ENCODE measurements at places on chromosomes 2 and 18. TPM values are rescaled to one million over a fixed set of nuclear protein-coding genes. Genes with fewer than 3 reads are reported as not detected.

DNA sequence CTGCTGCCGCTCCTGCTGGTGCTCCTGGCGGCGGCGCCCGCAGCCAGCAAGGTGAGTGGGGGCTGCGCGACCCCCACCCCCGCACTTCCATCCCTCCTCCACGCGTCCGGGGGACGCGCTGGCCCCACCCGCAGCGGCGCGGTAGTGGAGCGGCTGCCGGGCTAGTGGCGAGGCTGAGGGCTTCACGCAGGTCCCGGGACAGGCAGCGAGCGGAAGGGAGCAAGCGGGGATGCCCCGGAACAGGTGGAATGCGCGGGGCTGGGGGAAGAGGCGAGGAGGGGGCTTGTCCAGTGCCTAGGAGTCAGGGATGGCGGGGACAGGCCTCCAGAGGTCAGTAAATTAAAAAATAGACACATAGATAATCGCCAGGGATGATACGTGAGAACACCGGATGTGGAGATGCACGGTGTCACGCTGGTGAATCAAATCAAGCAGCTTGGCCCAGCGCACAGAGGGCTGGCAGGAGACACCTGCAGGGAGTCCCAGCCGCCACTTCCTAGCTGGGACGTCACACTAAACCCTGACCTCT is 403 bp downstream of the COL4A3 start:
- no peak for DNase-seq

- no peak for DNase-seq
Observed at GRCh38 chr2:223688094-223688835, 86.1 kb upstream of the SCG2 start.

GRCh38 chr2:162318328-162319180 is at the start of gene IFIH1:
IFIH1 (minus strand) TSS chr2:162318684; CDS start chr2:162318307, 377 bp downstream.
- peak; percentile 92 for DNase-seq

- DNase-seq, result peak; percentile 31
Observed at GRCh38 chr2:216083464-216084281, 2.0 kb downstream of the TMEM169 start.

DNA sequence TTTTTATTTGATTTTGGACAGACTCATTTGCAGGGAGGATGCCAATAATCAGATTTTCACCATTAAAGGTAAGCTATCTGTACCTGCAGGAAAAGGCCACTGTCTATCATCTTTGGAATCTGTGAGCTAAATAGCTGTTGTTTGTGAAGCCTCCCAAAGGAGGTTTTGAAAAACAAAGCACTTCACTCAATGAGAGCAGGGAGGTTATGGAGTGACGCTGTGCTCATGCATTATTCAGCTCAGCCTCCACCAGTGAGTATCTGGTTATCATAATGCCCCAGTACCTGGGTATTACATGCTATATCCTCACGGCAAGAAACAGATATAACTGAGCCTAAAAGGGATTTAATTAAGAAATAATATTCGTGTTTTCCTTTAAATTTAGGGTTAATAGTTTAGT is 189.6 kb upstream of the PIK3C3 start:
- no peak for DNase-seq

GRCh38 chr2:109377976-109378375 is 235.8 kb downstream of the SEPTIN10 start:
- no peak for DNase-seq

GRCh38 chr2:169393068-169393590 is 30.8 kb upstream of the LRP2 start:
- no peak for DNase-seq

- no peak for DNase-seq
Observed at GRCh38 chr18:75530118-75530517, 102.6 kb upstream of the SMIM21 start.

- DNase-seq, result no peak
Observed at GRCh38 chr2:36819095-36819711, 122.7 kb downstream of the VIT start.

GRCh38 chr18:78407466-78407844 is 572.2 kb upstream of the SALL3 start:
- no peak for DNase-seq

GRCh38 chr2:239881561-239882320 is 143.4 kb downstream of the NDUFA10 start:
- DNase-seq, result peak; percentile 43

DNA sequence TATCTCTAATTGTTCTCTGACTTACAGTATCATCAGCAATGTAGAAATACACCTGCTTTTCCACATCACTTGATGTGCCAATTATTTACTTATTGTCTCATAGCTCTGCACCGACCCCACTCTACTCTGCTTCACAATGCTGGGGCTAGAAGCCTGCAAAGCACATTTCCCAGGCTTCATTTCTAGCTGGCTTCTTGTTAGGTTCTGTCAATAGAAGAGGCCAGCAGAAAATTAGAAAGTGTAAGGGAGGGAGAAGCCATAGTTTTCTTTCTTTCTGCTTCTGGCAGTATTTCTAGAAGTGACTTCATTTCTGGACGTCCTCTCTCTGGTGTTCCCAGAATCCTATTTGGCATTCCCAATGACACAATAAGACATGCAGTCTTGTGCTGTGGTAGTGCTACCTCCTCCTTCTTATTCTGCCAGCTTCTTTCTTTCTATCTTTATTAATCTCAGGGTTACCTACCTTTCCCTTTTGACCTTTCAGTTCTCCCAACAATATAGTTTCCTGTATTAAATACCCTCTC is 12.5 kb upstream of the TANC1 start:
- DNase-seq, result no peak

GRCh38 chr18:76339246-76339620 is 155.8 kb downstream of the ZNF516 start:
- DNase-seq, result no peak

GRCh38 chr18:1090758-1091157 is 186.1 kb downstream of the ADCYAP1 start:
- no peak for DNase-seq

- DNase-seq, result peak; percentile 43
Observed at GRCh38 chr2:172613615-172614231, 57.8 kb downstream of the PDK1 start.

GRCh38 chr18:10162340-10162739 is 248.5 kb downstream of the VAPA start:
- DNase-seq, result no peak

DNA sequence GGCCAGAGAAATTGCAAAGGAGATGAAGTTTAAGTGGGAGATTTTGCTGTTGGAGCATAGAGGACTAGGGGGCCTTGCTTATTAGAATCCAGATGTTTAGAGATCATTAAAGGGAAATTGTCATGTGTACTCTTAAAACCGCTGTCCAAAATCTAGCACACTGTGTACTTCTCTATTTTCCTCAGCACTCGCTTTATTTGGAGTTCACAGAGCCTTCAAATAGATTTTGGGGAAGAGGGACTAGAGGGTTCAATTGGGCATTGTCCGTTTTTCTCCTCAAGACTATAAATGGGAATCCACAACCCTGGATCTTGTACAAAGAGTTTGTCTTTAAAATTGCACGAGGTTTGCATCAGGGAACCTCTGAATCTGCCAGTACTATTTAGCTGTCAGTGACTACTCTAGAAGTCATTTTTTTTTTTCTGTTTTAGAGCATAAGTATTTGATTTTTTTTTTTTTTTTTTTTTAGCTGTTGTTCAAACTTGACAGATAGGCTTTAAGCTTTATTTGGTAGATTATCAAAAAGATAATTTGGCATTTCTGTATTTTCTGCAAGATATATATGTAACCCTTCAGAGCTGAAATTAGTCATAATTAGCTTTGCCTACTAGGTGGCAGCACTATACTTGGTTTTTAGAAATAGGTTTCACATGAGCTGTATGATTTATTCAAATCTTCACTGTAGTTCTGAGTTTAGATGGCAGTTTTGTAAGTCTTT is 14.2 kb downstream of the PMS1 start:
- DNase-seq, result peak; percentile 83

DNA sequence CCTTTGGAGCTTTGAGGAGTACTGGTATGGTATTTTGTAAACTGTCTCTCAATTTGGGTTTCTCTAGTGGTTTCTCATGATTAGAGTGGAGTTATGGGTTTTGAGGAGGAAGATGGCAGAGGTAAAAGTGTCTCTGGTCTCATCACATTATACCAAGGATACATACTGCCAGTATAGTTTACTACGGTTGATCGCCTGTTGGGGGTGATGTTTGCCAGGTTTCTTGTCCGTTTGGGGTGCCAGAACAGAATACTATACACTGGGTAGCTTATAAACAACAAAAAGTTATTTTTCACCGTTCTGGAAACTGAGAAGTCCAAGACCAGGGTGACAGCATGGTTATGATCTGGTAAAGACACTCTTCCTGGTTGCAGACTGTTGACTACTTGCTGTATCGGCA is 293.7 kb downstream of the NYAP2 start:
- DNase-seq, result no peak

DNA sequence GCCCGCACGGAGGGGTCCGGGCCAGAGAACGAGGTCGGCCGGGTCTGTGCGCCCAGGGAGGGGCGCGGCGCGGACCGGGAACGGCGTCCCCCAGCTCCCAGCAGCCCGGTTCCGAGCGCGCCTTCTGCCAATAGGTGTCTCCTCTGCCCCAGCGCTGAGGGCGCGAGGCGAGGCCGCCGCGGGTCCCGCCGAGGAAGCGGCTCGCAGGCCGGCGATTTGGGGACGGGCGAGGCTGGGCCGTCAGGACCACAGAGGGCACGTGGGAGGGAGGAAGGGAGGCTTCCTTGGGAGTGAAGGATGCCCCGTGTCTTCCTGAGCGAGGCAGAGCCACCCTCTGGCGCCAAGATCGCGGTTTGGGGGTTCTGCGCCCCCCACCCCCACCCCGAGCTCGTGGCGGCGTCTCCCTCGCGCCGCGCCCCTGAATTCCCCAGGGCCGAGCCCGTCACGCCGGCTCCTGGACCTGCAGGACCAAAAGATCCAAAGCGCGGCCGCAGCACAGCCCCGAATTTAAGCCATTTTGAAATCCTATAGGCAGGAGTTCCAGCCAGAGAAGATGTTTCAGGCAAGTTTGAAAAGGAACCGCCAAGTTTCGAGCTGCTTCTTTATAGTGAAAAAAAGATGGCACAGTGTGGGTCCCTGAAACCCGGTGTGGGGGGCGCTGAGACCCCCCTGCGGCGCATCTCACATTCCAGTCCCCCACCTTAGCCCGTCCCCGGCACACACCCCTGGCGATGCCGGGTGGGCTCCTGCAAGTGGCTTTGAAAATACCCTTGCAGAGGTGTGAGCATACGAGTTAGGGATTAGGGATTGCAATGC is 909 bp downstream of the NFATC1 start:
- peak; percentile 31 for DNase-seq

DNA sequence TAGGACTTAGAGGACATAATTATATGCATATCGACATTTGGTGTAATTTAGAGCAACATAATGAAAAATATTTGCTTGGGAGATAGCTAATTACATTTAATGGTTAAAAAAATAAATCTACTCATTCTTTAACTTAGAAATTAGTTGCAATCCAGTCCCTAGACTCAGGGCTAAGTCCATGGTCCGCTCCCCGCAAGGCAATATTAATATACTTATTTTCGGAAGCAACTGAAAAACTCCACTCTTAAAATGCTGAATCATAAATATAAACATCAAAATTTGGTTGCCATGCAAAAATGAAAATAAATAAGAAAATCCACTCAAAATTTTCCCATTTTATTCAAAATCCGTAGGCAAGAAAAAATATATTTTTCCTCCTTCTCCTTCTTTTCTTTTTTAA is 99.7 kb upstream of the CD302 start:
- no peak for DNase-seq

DNA sequence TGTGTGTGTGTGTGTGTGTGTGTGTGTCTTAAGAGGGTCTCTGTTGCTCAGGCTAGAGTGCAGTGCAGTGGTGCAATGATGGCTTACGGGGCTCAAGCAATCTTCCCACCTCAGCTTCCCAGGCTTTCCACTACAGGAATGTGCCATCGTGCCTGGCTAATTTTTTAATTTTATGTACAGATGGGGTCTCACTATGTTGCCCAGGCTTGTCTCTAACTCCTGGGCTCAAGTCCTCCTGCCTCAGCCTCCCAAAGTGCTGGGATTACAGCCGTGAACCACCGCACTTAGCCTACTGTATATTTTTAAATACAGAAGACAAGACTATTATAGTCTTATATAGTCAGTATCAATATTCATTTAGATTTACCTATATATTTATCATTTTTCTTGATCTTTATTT is 220.1 kb upstream of the STON1 start:
- no peak for DNase-seq

- no peak for DNase-seq
Observed at GRCh38 chr2:226835420-226835795, 446 bp upstream of the RHBDD1 start.

DNA sequence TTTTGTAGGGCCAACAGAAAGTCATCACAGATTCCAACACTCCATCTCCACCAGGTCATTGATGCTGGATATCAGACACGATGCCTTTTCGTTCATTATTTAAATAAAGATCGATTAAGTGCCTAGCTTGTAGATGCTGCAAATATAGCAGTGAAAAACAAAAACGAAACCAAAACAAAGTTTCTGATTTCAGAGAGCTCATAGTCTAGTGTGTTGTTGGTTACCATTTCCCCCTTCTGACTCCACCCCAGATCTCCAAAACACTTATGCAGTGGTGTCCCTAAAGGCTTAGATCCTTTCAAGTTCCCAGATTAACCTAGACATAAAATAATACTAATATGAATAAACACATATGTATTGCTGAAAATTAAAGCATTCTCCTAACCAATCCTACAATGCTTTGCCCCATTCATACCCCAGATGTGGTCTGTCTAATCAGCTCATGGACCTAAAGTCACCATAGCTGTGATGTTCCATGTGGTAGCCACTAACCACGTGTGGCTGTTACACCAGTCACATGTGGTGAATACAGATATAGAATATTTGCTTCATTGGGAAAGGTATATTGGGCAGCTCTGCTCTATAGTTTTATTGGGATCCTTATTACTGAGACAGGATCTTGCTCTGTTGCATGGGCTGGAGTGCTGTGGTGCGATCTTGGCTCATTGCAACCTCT is 787.2 kb downstream of the TDRD15 start:
- DNase-seq, result no peak

- no peak for DNase-seq
Observed at GRCh38 chr2:104504331-104505073, 349.4 kb upstream of the POU3F3 start.

DNA sequence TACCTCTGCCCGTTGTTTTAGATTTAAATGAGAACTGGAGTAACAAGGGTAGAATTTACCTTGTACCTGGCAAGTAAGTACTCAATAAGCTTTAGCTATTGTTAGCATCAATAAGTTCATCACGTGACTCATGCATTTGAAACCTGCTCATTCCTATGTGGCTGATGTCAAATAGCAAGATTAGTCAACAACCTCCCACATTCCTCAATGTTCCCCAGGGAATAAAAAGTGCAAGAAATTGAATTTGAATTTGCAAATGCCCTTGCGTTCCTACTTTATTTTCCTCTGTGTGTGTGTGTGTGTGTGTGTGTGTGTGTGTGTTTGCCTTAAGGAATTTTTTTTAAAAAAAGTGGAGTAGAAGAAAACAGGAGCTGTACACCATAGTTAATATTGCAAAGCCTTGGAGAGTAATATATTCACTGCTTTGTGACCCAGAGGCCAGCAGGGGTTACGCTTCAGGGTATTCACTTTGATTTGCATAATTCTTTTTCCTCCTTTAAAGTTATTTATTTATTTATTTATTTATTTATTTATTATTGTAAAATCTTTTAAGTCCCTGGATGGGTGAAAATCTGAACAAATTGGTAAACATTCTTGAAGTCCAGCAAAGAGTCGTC is 43.9 kb upstream of the DNAH7 start:
- DNase-seq, result peak; percentile 70

- peak; percentile 71 for DNase-seq
Observed at GRCh38 chr2:67165523-67165990, 231.6 kb upstream of the ETAA1 start.

Gene ERICH2
- total RNA-seq, result 3.1 TPM

Gene LRRC30
- total RNA-seq, result not detected

Gene DYNC2LI1
- total RNA-seq, result 28.0 TPM

Gene ATOH8
- 19.0 TPM for total RNA-seq

Gene NEU2
- total RNA-seq, result not detected

Gene ITGAV
- 205 TPM for total RNA-seq

Gene FBXO15
- total RNA-seq, result 0.83 TPM

Gene C1QL2
- total RNA-seq, result not detected

All from fibroblast of lung (primary cell).